Renal cortical epithelial cell (primary cell): ENCODE measurements at places on chromosomes 6 and 20.
A peak's percentile ranks its signal among the peaks of the same experiment; 100 is the strongest.

GRCh38 chr6:89566930-89567629 lies 71.5 kb downstream of the LYRM2 start:
- peak; percentile 27 for DNase-seq

DNA sequence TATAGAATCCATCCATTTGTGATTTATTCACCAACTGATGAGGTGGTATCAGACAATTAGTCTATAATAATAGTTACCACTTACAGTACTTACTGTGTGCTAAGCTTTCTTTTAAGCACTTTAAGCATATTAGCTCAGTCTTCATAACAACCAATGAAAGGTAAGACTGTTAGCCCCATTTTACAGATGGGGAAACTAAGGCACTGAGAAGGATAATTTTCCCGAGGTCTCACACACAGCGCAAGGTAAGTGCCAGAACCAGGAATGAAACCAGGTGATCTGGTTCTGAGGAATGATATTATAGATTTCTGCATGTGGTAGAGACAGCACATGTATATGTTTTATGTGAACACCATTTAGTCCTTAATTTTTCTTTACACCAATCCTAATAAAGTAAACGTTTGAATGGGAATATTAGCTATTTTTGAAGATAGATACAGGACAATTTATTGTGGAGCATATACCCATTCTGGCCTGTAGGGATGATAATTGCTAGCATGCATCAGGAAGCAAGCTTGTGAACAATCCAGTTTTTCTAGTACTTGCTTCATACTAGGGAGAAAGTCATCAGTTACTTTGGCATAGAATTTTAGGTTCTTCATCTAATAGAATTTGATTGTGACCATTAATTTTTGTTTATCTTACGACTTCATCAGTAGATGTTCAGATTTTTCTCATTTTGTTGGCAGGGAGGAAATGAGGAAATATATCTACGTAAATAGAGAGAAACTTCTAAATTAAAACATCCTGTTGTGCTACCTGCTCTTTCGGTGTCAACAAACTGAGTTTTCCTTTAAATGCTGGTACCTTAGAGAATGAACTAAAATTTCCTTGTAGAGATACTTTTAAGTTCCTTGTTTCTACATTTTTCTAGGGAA lies 3.0 kb downstream of the YWHAB start:
- peak; percentile 37 for DNase-seq

GRCh38 chr20:12916699-12917098 lies 92.1 kb upstream of the SPTLC3 start:
- peak; percentile 93 for DNase-seq

DNA sequence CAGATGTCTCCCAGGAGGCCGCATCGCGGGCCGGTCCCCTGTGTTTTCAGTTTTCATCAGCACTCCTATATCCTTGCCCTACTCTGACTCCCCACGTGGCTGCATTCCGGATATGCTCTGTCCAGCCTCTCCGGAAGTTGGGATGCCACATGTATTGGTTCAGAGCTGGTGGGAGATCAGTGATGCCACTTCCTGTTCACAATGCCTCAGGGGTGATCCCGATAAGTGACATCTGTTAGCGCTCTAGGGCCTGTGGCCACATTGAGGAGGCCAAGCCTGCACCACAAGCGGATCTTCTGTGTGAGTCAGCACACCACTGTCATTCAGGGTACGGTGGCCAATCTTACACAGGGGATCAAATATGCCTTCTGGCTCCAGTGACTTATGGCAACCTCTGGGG lies 57.8 kb downstream of the PPP1R3G start:
- DNase-seq: no peak

- DNase-seq: no peak
Observed at GRCh38 chr20:43711098-43711654, 15.6 kb downstream of the GTSF1L start.

- no peak for DNase-seq
Observed at GRCh38 chr6:84774985-84775284, 10.5 kb upstream of the TBX18 start.
